ENCODE measurements at places on chromosomes 7 and 10.

DNA sequence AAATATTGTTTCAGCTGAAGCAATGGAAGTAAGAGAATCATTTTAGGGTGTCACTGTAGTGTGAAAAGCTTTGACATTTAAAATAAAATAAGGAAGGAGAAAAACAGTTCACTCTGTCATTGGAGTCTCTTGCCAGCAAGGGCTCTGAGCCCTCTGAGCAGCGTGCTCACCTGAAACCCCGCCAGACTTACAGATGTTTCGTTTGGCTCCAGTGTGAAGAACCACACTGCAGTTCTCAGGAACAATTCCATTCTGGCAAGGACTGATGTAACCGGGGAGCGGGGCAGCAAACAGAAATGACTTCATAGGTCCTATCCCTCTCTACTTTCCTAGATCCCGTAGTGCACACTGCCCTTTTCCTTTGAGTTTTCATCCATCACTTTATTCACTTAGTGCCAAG, 164.3 kb downstream of the CELF2 start:
- DNase-seq = no peak

GRCh38 chr10:61112771-61113170, 168.8 kb upstream of the RHOBTB1 start:
- DNase-seq = no peak

GRCh38 chr10:110612087-110612486, 32.0 kb upstream of the RBM20 start:
- DNase-seq = no peak

- DNase-seq = no peak
Observed at GRCh38 chr7:138195151-138195571, 118.9 kb downstream of the AKR1D1 start.

- DNase-seq = peak; percentile 16
Observed at GRCh38 chr7:480531-481218, 39.0 kb downstream of the PDGFA start.

DNA sequence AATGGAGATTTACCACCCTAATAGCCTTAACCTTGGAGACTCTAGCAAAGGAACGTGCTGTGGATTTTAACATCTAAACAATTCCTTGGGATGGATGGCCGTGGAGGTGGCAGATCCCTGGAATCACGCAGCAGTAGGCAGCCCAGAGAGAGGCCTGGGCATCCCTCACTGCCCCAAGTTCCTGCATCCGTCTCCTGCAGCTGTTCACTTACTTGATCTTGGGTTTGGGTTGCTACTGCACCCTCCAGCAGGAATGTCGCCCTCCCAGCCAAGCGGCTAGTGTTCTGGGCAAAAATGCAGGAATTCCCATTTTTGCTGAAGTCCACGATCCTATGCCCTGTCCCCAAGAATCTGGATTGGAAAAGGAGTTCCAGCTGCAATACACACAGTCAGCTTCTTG, 166.7 kb upstream of the SH2B2 start:
- DNase-seq = no peak

DNA sequence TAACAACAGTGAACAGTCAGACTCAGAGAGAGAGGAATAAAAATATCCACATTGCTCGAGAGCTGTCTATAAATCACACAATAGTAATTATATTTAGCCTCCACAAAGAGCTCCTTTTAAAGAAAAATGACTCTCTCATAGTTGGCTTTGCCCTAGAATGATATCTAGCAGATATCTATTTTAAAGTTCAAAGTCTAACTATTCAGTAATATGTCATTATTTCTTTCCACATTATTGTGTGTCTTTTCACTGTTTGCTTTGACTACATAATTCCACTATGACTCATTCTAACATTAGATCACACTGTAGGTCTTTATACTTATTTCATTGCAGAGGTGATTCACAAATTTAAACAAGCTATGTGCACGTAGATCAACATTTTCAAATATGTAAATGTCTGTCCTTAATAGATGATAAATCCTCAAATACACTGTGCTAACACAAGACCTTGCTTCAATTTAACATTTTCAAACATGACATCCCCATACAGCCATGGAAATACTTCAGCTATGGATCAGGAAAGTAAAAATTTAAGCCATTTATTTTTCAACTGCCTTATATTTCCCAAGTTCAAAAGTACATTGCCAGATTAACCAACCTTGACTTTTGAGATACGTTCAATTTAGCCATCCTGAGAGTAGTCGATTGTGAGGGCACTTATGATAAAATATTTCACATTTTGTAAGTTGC, 99.9 kb upstream of the AKR1E2 start:
- no peak for DNase-seq

GRCh38 chr10:80686734-80687475, 149.2 kb downstream of the SH2D4B start:
- DNase-seq = no peak

GRCh38 chr10:44552726-44553125, 167.8 kb upstream of the CXCL12 start:
- DNase-seq = no peak

DNA sequence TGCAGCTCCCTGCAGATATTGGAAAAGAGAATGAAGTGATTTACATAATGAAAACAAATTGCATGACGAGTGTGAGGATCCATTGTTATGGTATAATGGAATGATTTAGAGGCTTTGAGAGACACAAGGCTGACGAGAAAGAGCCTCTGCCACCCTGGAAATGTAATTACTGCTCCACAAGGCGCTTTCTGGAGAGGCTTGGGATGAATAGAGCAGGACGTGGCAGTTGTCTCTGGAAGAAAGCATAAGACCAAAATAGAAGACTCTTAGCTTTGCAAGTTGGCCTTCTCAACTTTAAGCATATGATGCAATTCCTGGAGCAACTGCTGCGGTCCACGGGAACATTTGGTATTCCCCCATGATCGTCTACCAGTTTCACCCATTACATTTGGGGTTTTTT, 181.9 kb upstream of the TCF7L2 start:
- no peak for DNase-seq

GRCh38 chr7:47371733-47372368, 210.1 kb downstream of the TNS3 start:
- DNase-seq = peak; percentile 34

DNA sequence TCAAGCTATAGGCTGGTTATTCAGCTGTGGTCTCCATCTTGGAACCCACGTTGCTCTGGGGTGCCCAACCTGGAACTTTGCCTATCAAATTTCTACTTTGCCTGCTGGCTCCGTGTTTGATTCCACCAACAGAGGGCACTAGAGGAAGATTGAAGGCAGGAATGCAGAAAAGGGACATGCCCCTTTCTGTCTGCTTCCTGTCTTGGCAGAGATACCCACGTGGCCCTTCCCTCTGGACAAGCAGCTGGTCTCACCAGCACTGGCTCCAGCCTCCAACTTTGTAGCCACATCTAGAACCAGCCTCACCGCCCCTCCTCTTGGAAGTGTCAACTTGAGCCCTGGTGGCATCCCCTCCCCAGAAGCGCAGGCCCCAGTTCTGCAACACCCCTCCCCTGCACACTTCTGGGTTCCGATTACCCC, 52.1 kb upstream of the ZNF438 start:
- no peak for DNase-seq

GRCh38 chr7:101527844-101528667, 101.0 kb downstream of the MYL10 start:
- no peak for DNase-seq

GRCh38 chr10:21724687-21725367, 190.8 kb downstream of the MLLT10 start:
- peak; percentile 89 for DNase-seq

- DNase-seq = peak; percentile 26
Observed at GRCh38 chr7:17939606-17940301, 540 bp downstream of the SNX13 start.

DNA sequence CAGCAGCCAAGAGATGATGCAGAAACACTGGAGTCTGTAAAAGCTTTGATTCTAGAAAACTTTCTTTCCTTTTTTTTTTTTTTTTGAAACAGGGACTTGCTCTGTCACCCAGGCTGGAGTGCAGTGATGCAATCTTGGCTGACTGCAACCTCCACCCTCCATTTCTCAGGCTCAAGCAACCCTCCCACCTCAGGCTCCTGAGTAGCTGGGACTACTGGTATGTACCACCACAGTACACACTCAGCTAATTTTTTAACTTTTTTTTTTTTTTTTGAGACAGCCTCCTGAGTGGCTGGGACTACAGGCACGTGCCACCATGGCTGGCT, 17.0 kb upstream of the BAG3 start:
- no peak for DNase-seq

GRCh38 chr10:20418286-20418685, 478.8 kb downstream of the NEBL start:
- DNase-seq = no peak

DNA sequence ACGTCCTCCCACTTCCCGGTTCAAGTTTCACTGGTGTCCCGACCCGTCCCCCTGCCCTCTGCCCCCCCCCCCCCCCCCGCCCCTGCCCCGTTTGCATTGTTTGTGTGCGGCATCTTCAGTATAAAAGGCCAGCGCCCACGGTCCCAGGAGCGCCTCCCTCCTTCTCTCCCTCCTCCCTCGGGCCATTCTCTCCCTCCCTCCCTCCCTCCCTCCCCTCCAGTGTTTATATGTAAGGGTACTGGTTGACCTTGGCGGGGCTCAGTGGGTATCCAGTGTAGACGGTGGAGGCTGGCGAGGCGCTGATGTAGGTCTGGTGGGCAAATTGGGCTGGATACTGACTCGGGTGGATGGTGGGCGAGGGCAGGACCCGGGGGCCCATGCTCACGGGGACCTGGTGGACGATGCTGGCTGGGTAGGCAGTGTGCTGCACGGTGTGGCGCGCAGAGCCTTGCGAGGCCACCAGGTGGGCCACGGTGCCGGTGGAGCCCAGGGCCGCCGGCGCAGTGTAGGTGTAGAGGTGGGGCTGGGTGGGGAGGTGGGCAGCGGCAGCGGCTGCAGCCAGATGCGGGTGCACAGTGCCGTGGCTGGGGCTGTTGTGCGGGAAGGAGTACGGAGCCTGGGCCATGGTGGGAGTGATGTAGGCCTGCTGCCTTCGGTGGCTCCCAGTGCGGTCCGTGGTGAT, 49.4 kb downstream of the CLEC2L start:
- DNase-seq = no peak

DNA sequence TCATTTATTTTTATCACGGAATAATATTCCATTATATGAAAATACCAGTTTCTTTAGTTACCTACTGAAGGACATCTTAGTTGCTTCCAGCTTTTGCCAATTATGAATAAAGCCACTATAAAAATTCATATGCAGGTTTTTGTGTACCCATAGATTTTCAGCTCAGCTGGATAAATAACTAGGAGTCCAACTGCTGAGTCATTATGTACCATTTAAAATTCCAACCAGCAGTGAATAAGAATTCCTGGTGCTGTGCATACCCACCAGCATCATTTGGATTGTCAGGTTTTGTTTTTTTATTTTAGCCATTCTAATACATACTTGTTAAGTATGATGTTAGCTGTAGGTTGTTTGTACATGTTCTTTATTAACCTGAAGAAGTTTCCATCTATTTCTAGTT, 14.5 kb downstream of the FAM24B start:
- no peak for DNase-seq

- no peak for DNase-seq
Observed at GRCh38 chr10:71683301-71683700, 36.3 kb downstream of the C10orf105 start.

DNA sequence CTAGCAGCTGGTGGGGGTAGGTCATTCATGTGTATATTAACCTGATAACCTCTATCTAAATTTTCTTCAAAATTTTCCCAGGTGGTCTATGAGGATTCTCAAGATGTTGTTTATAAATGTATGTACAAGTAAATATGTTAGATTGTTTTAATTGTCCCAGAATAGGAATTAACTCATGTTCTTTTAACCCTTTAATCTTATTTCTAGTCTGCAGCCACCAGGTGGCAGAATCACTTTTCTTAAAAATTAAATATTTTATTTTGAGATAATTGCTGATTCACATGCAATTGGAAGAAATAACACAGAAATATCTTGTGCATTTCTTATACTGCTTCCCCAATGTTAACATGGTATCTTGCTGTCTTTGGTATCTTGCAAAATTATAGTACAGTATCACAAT, 589.5 kb downstream of the ARL4A start:
- DNase-seq = no peak

DNA sequence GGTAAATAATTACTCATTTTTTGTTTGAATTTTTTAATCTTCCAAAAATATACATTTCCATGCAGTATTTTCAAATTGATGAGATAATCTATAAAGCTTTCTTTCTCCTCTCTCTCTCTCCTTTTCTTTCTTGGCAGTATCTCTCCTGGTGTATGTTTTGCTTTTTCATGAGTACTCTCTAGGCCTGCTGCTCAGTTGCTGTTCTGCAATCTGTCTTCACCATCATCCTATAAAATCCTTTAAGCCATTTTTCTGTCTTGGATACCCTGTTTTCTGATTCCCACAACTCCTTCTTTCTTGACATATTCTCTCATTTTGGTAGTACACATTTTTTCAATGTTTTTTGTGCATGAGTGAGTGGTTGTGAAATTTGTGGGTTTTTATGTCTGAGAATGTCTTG, 1558.1 kb upstream of the LRRTM3 start:
- no peak for DNase-seq

DNA sequence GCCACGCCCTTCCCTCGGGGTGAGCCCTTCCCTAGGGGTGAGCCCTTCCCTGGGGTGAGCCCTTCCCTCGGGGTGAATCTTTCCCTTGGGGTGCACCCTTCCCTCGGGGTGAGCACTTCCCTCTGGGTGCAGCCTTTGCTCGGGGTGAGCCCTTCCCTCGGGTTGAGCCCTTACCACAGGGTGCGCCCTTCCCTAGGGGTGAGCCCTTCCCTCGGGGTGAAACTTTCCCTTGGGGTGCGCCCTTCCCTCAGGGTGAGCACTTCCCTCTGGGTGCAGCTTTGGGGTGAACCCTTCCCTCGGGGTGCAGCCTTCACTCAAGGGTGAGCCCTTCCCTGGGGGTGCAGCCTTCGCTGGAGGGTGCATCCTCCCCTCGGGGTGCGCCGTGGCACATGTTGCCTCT, 34.6 kb upstream of the INSIG1 start:
- DNase-seq = no peak

GRCh38 chr10:43734716-43735115, 86.0 kb upstream of the ZNF32 start:
- no peak for DNase-seq

GRCh38 chr10:118523775-118524174, 71.7 kb downstream of the PRLHR start:
- no peak for DNase-seq

GRCh38 chr10:78905015-78905956, 163.5 kb upstream of the ZMIZ1 start:
- no peak for DNase-seq

- DNase-seq = no peak
Observed at GRCh38 chr10:27614776-27615175, 110.7 kb downstream of the RAB18 start.

GRCh38 chr7:135269921-135270320, 36.3 kb downstream of the STRA8 start:
- DNase-seq = no peak

GRCh38 chr7:28272461-28272877, 91.9 kb upstream of the JAZF1 start:
- no peak for DNase-seq

GRCh38 chr10:132584081-132584480, 46.5 kb downstream of the INPP5A start:
- no peak for DNase-seq

DNA sequence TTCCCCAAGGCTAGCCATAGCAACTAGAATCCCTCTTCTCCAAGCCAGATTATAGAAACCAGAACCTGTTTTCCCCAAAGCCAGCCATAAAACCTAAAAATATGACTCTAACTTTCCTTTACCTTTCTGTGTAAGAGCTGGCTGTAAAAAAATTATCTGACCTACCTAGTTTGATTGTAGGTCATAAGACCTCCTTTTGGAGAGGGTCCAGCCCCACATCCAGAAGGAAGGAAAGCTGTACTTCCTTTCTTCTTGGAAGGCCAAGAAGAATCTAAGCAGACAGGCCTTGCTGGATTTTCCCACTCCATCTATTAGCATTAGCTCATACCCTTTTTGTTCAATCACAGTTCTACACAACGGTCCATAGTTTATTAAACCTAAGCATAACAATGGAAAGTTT, 1006.3 kb downstream of the SORCS3 start:
- DNase-seq = no peak
